ENCODE measurements at places on chromosomes 3 and 15.

DNA sequence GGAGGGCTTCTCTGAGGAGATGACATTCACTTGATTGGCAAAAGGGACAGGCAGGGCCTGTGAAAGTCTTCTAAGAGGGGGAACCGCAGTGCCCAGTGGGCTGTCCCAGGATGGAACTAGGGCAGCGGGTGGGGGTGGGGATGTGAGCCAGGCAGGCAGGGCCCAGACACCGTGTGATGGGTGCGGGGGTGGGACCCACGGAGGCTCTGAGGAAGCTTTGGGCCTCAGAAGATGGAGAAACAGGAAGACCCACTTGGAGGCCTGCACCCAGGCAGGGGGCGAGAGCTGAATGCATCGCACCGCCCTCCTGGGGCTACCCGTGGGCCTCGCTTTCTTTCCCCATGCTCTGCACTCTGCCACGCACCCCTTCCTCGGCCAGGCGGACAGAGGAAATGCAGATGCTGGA, 32.9 kb upstream of the ACAD9 start:
- no peak for DNase-seq

GRCh38 chr15:99930696-99931095, 197.5 kb upstream of the LYSMD4 start:
- no peak for DNase-seq

DNA sequence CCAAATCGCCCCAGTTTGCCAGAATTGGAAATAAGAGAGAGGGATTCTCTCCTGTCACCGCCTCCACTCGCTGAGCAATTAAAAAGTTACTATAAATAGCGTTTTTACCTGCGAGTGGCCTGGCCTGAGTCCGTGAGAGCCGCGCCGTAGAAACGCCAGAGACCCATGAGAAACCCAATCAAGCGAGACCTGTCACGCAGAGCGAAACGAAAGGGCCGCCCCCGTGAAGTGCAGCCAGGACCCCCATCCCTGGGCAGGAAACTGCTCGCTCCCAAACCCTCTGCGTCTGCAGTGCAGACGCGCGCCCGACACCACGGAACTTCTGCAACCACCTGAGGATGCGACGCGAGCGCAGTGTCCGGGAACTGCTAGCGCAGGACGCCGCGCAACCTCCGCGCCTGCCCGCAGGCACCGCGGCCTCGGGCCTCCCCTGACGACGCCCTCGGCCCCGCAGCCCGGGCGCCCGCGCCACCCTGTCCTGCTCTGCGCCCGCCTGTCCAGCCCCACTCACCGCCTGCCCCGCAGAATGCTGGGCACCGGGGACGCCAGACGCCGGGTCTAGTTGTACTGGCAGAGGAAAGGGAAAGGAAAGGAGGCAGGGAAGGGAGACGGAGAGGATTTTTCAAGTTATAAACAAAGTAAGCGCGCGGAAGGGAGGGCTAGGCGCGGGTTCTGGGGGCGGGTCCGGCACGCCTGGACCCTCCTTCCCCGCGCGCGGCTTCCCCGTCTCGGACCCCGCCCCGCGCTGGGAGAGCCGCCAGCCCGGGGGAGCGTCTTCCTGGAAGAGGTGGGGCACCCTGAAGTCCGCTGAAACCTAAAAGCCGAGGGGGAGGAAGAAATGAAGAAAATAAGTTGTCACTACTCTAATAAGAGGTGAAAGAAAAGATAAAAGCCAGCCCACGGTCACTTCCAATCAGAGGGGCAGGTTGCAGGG, at the start of gene PLSCR4:
Gene PLSCR4 (minus strand): TSS at position 657 of the 934 bp plus-strand sequence. CDS start 29,034 bp downstream, outside the sequence.
- peak; percentile 25 for DNase-seq

GRCh38 chr15:28975766-28976179, 90.0 kb downstream of the APBA2 start:
- no peak for DNase-seq

DNA sequence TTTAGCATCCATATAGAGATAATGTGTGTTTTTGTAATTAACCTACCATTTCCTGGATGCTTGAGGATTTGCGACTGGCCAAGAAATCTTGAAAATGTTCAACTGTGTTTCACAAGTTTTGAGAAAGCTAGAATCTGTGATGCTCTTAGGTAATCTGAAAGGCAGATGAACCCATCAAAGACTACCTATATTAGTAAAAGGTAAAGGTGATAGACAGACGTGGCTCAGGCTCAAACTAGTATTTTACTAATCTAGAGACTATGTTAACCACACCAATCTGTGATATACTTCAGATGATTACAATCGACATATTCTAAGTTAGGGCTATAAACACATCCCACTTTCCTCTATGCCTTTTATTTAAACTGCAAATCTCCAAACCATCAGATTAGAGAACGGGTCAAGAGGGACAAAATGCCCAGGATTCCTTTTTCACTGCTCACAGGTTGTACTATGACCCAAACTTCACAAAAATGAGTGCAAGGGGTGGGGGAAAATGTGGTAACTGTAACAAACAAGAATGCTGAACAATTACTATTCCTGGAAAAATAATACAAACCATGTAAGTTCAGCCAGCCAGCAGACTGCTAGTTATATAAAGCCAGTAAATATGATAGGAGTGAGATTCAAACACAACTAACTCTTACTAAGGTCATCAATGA, 295.1 kb downstream of the FOXP1 start:
- no peak for DNase-seq

GRCh38 chr15:100131321-100132224, 210.2 kb downstream of the ADAMTS17 start:
- DNase-seq: no peak

GRCh38 chr15:64521726-64522164, 61.4 kb downstream of the ZNF609 start:
- DNase-seq: no peak

DNA sequence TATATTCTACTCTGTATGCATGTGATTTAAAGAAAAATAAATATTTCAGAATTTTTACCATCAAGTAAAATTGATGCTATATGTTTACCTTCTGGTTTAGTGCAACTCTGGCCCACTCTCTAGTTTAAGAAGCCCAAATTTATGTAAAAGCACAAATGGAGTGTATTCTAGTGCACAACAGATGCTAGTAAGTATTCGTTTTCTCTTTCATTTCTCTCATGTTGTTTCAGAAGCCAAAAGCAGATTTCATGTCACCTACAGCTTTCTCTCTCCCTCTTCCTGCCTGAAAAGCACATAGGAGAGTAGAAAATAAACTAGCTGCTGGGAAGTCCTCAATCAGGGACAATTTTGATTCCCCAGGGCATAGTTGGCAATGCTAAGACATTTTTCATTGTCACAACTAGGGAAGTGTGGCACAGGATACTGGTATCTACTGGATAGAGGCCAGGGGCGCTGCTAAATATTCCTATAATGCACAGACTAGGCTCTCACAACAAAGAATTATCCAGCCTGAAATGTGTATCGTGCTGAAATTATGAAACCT, 147.4 kb upstream of the ARHGEF26 start:
- DNase-seq: no peak

GRCh38 chr3:16935781-16936180, 51.0 kb downstream of the PLCL2 start:
- no peak for DNase-seq

DNA sequence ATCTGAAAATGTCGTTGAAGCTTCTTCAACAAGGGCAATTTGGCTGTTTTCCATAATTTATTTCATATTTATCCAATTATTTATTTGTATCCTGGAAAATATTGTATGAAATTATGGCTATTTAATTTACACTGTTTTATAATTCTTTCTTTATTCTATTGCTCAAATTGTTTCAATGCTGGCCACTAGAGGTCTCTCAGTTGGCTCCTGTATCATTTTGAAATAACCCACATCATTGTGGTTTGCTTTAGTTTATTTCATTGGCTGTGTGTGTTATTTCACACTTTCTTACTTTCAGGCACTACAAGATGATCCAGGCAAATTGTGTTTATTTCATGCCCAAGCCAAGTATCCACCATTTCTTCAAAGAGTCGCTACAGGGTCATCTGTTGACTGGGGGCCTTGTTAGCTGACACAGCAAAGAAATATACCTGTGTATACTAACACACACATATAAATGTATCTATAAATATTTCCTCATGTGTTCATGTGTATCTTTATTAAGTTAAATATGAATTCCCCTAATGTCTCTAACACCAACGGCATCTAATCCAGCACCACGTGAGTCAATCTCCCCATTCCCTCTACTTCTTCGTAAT, 86.2 kb downstream of the NPAP1 start:
- no peak for DNase-seq

DNA sequence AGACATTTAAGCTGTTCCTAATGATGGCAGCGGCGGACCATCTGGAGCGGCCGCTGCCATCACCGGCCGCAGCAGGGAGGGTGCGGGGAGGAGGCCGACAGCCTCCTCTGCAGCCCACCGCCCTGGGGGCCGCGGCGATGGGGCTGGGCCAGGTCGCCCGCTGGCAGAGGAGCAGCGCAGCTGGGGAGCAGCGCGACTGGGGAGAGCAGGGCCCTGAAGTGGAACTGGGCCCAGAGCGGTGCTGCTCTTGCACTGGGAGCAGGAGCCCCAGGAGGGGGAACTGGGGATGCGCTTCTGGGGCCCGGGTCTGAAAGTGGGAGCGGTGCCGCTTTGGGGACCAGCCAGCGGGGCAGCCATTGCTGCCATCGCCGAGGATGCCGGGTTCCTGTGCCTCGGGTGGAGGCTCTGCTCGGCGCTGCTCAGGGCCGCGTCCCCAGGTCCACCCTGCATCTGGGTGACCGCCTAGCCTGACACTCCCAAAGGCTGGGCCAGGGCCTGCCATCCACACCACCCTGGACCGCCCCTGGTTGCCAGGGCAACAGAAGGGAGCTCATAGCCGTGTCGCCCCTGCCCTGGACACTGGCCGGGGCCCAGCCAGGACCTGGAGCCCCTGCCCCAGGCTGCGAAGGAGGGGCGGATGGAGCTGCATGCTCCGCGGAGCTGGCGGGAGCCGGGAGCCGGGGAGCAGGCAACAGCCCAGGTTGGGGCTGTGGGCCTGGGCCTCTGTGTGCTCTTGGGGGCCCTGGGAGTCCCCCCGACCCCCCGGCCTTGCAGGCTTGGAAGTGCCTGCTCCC, 15.5 kb upstream of the PLA2G4E start:
- DNase-seq: no peak

- DNase-seq: no peak
These were observed 103.7 kb downstream of the AQP9 start for GRCh38 chr15:58241872-58242271.

- no peak for DNase-seq
These were observed at the start of gene SCN5A for GRCh38 chr3:38649500-38650247. Gene SCN5A (minus strand): TSS chr3:38649687. CDS start chr3:38633307, 16,380 bp downstream.

DNA sequence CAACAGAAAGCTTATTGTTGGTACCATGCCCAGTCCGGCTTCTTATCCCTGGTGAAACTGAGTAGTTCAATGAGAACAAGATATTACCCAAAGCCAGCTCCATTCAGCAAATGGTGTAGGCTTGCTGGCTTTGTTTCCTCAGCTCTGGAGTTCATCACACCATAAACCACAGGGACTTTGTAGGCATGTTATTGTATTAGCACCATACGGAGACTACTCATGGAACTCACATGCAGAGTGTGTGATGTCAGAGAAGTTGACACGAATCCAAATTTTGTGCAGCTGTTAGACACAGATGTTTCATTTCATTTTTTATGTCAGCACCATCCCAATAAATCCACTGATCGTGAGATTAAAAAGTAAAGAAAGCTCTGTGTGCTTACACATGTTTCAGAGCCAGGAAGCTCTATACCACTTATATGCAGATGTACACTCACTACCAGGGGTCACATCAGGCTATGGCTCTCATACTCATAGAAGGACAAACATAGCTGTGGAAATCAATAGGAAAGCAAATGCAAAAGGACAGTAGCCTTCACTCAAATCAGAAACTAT, 63.4 kb upstream of the LEKR1 start:
- DNase-seq: no peak

All from GOT3 (cell line).